Subcutaneous adipose tissue (tissue), 4 donors: ENCODE measurements at places on chromosomes 2 and 18. TPM values are rescaled to one million over a fixed set of nuclear protein-coding genes. Genes with fewer than 3 reads are reported as not detected.

Gene SLC39A6
- 39.2 TPM for total RNA-seq

Gene COL4A4
- total RNA-seq = 3.7 TPM

Gene CCDC68
- total RNA-seq = 22.8 TPM

Gene PLB1
- total RNA-seq = 16.5 TPM

Gene GPAT2
- total RNA-seq = 6.2 TPM

Gene GAL3ST2
- total RNA-seq = not detected

Gene ACMSD
- not detected for total RNA-seq

Gene ANTXR1
- total RNA-seq = 45.4 TPM

Gene VWC2L
- not detected for total RNA-seq

Gene FSIP2
- 0.85 TPM for total RNA-seq

Gene FEV
- total RNA-seq = not detected

Gene APLF
- 6.6 TPM for total RNA-seq

Gene CRYGC
- not detected for total RNA-seq

Gene RFTN2
- 29.6 TPM for total RNA-seq
